ENCODE measurements at places on chromosomes 16 and 17.
A peak's percentile ranks its signal among the peaks of the same experiment; 100 is the strongest.

DNA sequence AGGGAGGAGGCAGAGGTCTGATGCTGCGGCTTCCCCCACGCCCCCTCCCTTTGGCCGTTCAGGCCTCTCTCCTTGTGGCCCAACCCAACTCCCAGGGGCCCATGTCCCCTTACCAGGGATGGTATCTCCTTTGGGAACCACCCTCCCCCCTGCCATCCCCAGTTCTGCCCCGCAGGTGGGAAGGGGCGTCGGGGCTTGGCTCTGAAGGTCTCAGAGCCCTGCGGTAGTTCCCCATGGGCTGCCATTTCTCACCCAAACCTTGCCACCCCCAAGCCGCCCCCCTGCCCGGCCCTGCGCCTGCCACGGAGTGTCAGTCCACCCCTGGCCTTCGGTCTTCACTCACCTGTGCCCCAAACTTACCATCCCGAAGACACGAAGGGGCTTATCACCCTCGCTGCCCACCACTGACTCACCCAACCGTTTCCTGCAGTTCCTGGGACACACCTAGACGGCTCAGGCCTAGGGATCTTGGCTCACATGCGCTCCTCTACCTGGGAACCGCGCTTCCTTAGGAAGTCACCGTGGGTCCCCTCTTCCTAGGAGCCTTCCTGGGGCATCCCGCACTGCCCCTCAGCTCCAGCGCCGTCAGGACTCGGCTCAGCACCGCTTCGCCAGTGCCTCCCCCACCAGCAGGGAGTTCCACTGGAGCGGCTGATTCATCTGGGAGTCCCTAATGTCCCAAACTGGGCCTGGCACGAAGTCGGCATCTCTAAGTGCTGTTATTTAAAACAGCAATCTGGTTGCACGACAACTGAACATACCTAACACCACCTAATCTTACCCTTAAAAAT lies 1.1 kb upstream of the DOC2A start:
- H3K4me1 ChIP-seq: peaks cover 11% of the 10 kb centered on the region
- H3K27ac ChIP-seq: no peak overlapping the region
- H3K4me3 ChIP-seq: peak overlapping the region; percentile 62
- DNase-seq: no peak

DNA sequence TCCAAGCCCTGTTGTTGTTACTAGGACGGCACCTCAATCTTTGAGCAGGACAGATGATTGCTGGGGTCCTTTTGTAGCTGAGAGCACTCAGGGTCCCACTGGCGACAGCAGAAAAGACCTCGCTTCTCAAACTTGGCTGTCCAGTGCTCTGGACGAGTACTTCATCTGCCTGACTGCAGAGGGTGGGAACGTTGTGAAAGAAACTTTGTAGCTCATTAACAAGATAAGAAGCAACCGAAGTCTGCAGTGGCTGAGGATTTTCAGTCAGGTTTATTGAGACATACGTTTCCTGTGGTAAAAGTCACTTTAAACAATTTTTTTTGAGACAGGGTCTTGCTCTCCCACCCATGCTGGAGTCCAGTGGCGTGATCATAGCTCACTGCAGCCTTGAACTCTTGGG lies 191.7 kb downstream of the PRKCB start:
- peaks cover 22% of the 10 kb centered on the region for H3K4me1 ChIP-seq
- DNase-seq: no peak
- no peak overlapping the region for H3K27ac ChIP-seq
- no peak overlapping the region for H3K4me3 ChIP-seq

GRCh38 chr17:4340914-4341615 lies 25.4 kb downstream of the UBE2G1 start:
- H3K27me3 ChIP-seq: no peaks in the 10 kb centered on the region
- H3K36me3 ChIP-seq: peaks cover 1% of the 10 kb centered on the region

DNA sequence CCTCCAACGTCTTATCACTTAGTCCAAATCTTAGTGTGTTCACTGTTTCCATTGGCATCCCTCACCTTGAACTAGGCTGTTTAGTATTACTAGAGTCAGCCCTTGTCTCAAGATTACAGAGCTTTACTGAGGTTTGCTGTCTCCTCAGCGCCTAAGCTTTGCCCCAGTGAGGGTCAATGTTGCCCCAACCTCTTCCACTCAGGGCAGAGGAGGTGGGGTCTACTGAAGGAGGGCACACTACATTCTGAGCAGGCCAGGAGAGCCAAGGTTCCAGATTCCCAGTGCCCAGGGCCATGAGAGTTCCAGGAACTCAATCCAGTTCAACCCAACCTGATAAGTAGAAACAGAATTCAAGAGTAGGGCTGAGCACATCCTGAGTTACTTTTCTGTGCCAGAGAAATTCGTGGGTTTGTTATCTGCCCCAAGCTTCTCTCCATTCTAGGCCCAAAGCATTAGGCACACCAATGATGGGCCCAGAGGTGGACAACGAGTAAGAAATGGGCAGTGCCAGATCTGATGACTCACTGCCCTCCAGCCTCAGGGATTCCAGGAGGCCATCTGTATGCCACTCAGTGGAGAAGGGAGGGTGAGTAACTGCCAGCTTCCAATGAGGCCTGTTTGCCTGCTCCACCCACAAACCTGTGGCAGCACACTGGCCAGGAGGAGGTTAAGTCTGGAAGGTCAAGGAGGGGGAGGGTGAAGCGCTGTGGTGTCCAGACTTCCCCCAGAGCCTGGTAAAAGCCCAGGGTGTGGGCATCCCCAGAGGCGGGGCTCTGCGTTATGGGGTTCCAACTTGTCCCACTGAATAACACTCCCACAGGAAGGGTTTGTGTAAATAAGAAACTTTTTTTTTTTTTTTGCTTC lies 8.2 kb downstream of the TUBG2 start:
- peaks cover 51% of the 10 kb centered on the region for H3K27me3 ChIP-seq
- H3K4me3 ChIP-seq: no peak overlapping the region
- H3K36me3 ChIP-seq: peaks cover 4% of the 10 kb centered on the region
- H3K4me1 ChIP-seq: peaks cover 18% of the 10 kb centered on the region
- H3K27ac ChIP-seq: no peak overlapping the region

GRCh38 chr16:53626811-53627210 lies 76.8 kb downstream of the RPGRIP1L start:
- H3K36me3 ChIP-seq: no peaks in the 10 kb centered on the region
- no peak for DNase-seq
- no peaks in the 10 kb centered on the region for H3K4me1 ChIP-seq

DNA sequence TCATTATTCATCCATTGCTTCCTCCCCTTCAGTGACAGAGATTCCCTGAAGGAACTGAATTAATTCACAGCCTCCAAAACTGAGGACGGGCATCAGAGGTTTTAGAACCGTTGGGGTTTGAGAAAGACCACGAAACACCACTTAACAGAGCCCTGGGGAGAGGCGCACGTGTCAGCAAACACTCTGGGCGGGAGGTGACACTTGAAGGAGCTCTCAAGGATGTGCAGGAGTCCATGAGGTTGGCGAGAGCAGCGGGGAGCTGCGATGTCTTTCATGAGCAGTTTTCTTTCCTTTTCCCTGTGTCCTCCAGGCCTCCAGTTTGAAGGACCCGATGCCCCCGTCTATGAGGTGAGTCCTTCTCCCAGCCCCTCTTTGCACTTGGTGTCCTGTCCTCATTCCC lies 23.7 kb downstream of the B4GALNT2 start:
- DNase-seq: no peak
- no peak overlapping the region for H3K4me3 ChIP-seq
- no peaks in the 10 kb centered on the region for H3K4me1 ChIP-seq
- peaks cover 68% of the 10 kb centered on the region for H3K27me3 ChIP-seq

- H3K4me1 ChIP-seq: peaks cover 10% of the 10 kb centered on the region
- H3K4me3 ChIP-seq: peak overlapping the region; percentile 50
- no peak overlapping the region for H3K27ac ChIP-seq
- peak; percentile 33 for DNase-seq
- H3K27me3 ChIP-seq: peaks cover 61% of the 10 kb centered on the region
Observed at GRCh38 chr16:58026139-58026704, 668 bp downstream of the MMP15 start.

DNA sequence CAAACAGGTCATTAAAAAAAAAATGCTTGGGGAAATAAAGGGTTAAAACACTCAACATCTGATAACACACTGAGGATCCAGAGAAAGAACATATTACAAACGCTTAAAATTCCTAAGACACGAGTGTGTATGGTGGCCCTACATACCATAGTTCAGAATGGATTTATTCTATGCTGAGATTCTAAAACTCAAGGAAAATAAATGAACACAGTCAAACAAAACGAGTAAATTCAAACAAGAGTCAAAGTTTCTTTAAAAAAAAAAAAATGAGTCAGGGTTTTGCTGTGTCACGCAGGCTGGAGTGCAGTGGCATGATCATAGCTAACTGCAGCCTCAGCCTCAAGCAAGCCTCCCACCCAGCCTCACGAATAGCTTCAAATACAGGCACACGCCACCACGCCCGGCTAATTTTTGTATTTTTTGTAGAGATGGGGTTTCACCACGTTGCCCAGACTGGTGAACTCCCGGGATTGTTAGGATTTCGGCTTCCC lies 17.4 kb downstream of the CRK start:
- no peak for DNase-seq
- H3K27me3 ChIP-seq: no peaks in the 10 kb centered on the region
- H3K27ac ChIP-seq: no peak overlapping the region
- H3K4me3 ChIP-seq: no peak overlapping the region

GRCh38 chr16:84139628-84140258 lies 5.2 kb downstream of the HSDL1 start:
- H3K36me3 ChIP-seq: peaks cover 3% of the 10 kb centered on the region
- H3K4me3 ChIP-seq: no peak overlapping the region
- peaks cover 7% of the 10 kb centered on the region for H3K27me3 ChIP-seq
- no peak overlapping the region for H3K27ac ChIP-seq
- no peak for DNase-seq

DNA sequence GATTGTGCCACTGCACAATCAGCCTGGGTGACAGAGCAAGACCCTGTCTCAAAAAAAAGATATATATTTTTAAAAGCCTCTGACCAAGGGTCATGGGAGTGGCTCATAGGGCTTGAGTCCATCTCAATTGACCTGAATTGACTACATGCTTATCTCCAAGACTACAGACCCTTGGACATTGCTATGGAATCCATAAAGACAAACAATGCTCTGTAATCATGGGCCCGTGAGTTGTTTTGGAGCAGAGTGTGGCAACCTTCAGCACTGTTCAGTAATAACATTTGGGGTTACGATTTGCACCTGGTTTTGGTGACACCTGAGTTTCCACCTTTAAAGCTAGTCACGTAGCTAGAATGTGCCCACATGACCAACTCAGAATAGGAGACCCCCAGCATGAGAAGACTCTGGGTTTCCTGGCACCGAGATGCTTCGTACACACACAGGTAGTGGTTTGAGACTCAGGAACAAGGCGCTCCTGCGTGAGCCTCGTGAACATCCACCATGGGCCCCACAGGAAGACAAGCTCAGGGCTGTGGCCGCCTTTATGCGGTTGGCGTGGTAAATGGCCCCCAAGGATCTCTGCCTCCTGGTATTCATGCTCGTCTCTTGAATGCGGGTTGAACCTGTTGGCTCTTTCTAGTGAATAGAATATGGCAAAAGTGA lies 66.6 kb upstream of the RPH3AL start:
- peaks cover 76% of the 10 kb centered on the region for H3K4me1 ChIP-seq
- peak overlapping the region; percentile 100 for H3K27ac ChIP-seq

GRCh38 chr16:29663807-29664090 lies 702 bp downstream of the SPN start:
- peaks cover 54% of the 10 kb centered on the region for H3K4me1 ChIP-seq
- H3K27me3 ChIP-seq: peaks cover 5% of the 10 kb centered on the region
- peak overlapping the region; percentile 94 for H3K4me3 ChIP-seq
- DNase-seq: no peak
- peak overlapping the region; percentile 90 for H3K27ac ChIP-seq

GRCh38 chr17:29617481-29618271 lies 5.0 kb downstream of the CORO6 start:
- peak overlapping the region; percentile 81 for H3K4me3 ChIP-seq
- peaks cover 64% of the 10 kb centered on the region for H3K4me1 ChIP-seq
- H3K27ac ChIP-seq: peak overlapping the region; percentile 84
- H3K36me3 ChIP-seq: no peaks in the 10 kb centered on the region

- H3K4me1 ChIP-seq: peaks cover 4% of the 10 kb centered on the region
- H3K4me3 ChIP-seq: no peak overlapping the region
- peaks cover 36% of the 10 kb centered on the region for H3K27me3 ChIP-seq
- H3K36me3 ChIP-seq: no peaks in the 10 kb centered on the region
Observed at GRCh38 chr17:41739661-41740352, 5.4 kb upstream of the HAP1 start.

DNA sequence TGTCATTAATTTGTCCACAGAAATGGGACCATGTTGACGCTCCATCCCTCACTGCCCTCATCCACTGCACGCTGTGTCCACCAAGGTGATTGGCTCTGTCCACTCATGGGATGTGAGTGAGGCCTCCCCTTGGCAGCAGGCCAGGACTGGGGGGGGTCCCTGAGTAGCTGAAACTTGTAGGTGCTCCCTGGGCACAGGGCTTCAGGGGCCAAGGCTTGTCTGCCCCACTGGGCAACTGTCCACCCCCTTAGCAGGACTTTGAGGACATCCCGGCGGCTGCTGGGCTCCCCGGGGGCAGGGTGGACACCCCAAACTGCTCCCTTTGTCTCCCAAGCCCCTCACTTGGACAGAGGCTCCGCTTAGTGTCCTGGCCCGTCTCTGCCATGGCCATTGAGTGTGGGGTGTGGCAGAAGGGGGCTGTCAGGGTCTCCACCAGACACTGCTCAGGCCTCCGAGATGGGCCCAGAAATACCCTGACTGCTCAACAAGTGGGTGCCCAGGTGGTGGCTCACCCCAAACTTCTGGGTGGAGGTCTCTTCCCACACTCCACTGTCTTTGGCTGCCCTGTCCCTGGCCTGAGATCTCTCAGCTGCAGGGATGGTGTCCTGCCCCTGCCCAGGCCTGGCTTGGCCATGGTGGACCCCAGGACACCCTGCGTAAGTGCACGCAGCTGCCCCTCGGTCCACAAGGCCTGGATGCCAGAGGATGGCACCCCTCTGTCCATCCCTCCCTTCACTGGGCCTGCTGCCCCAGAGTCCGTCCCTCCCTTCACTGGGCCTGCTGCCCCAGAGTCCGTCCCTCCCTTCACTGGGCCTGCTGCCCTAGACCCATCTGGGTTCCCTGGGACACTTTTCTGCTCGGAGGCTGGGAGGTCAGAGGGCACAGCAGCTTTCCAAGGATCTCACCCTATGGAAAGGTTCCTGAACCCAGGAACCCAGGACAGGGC lies 2.9 kb upstream of the RAB40C start:
- H3K36me3 ChIP-seq: peaks cover 2% of the 10 kb centered on the region
- peaks cover 23% of the 10 kb centered on the region for H3K4me1 ChIP-seq
- H3K4me3 ChIP-seq: peak overlapping the region; percentile 88
- no peak for DNase-seq
- H3K27me3 ChIP-seq: peaks cover 4% of the 10 kb centered on the region
- H3K27ac ChIP-seq: peak overlapping the region; percentile 100

DNA sequence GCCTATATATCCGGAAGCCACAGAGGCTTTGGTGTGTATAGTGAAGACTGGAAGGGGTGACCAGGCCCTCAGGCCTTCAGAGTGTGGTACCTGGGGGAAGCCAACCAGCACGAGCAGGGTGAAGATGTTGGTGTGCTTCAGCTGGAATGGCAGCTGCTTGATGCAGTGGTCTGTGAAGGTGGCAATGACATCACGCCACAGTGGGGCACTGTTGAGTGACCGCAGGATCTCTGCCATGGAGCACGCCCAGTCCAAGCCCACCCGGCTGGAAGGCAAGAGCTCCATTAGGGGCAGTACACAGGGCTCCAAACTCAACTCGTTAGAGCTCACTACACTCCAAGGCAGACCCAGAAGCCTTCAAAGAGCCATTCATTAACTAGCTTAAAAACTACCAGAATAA lies 68.5 kb upstream of the ATP2A3 start:
- DNase-seq: no peak
- no peak overlapping the region for H3K4me3 ChIP-seq
- H3K27me3 ChIP-seq: no peaks in the 10 kb centered on the region
